ENCODE measurements at places on chromosomes 16 and 17.
A peak's percentile ranks its signal among the peaks of the same experiment; 100 is the strongest.

DNA sequence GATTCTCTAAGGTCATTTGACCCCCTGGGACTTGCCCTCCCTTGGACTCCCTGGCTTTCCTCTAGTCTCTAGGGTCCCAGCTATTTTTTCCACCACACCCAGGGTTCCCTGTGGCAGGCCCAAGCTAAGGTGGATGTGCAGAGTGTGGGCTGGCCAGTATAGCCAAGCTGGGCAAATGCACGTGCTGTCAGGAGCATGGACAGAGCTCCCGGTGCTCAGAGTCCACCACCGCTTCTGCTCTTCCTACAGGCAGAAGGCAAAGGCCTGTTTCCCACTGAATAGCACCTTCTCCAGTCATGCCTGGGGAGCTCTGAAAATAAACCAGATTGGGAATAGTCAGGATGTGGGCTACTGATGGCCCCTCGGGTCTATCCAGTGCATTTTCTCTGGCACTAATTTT lies 53.3 kb downstream of the GNAO1 start:
- no peak for DNase-seq

GRCh38 chr16:22297871-22298733 lies 893 bp downstream of the POLR3E start:
- DNase-seq = peak; percentile 93

DNA sequence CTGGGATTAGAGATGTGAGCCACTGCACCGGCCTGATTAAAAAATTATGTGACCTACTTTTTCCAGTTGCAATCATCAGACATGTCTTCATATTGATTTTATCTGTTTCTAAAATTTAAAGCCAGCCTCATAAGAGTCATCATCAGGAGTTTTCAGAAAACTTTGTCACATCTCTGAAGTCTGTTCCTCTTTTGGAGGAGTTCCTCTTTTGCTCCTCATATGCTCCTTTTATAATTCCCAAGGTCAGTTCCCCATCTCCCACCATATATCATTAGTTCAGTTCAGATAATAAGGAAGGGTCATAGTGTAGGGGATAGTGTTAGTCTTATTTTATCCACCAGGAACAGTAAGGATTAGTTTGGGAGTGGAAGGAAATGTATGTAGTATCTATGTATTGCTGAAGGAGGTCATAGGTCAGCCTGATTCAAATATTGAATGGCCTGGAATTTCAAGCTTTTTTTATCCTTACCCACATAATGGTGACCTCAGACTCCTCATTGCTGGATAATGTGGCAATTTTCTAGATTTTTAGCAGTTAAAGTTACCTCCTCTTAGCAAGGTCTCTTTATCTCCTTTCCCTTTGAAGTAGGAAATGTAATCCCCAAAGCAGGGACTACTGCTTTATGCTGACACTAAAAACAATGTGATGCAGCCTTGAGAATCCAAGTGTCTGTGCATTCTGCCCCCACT lies 13.8 kb upstream of the DUSP14 start:
- DNase-seq = no peak

DNA sequence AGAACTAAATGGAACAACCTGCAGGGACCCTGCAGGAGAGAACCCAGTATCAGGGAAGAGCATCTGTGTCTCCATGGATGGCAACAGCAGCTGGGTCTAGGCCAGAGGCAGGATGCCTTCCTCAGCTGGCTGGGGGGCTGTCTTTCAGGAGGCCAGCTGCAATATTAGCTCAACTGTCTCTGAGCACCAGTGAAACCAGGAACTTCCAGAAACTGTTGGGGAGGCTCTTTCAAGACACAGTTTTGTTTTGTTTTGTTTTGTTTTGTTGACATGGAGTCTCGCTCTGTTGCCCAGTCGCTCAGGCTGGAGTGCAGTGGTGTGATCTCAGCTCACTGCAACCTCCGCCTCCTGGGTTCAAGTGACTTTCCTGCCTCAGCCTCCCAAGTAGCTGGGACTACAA lies 7.6 kb downstream of the GPR142 start:
- no peak for DNase-seq

GRCh38 chr16:28058839-28059589 lies 4.5 kb downstream of the GSG1L start:
- DNase-seq = no peak

DNA sequence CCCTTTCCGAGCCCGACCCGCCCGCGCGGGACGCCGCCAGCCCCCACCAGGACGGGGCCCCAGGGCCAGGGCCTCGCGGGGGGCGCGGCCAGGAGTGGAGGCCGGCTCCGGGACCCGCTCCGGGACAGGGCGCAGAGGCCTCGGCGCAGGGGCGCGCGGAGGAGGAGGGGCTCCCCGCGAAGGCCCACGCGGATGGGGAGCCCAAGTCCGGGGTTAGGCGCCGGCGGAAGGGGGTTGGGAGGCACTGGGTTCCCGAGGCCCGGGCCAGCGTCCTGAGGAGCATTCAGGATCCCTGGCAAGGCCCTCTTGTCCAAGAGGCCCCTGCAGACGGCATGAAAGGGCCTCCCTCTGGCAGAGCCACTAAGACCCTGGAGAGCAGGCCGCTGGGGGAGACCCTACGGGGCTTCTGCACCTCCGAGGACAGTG lies 57.8 kb upstream of the CIBAR2 start:
- no peak for DNase-seq

GRCh38 chr16:19860166-19861041 lies 24.2 kb downstream of the GPRC5B start:
- DNase-seq = no peak

GRCh38 chr16:79137426-79137939 lies 463.1 kb downstream of the MAF start:
- no peak for DNase-seq

DNA sequence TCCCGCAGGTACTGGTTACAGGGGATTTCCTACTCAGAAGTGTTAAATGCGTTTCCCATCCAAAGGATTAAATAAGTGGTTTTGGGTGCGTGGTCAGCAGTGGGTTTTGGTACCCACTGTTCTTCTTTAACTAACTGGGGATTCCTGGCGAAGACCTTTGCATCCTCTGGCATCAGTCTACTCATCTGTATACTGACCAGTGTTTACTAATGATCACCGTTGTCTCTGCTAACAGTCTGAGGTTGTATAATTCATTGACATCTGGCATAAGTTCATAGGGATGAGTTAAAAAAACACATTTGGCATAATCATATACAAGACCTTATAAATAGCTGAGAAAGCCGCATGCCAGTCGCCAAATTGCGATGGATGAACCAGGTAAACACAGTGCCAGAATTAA lies 339.1 kb downstream of the PMP22 start:
- DNase-seq = no peak

DNA sequence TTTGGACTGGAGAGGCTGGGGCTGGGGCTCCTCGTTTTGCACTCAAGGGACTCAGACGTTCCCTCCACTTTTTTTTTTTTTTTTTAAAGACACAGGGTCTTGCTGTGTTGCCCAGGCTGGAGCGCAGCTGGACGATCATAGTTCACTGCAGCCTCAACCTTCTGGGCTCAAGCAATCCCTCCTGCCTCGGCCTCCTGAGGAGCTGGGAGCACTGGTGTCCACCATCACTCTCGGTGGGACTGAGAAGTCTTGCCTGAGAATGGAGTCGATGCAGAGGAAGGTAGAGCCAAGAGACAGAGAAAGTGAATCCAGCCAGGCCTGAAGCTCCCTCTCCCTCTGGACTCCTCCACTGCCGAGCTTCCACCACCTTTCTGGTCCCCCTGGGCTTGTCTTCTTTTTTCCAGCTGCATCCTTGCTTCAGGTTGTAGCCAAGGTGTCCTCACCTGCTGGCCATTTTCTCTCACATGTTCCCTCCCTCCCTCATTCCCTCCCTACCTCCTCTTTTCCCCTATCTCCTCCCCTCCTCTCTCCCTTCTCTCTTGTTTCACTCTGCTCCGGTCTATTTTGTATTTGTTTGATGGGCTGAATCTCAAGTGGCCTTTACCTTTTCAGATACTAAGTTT lies 233.8 kb downstream of the SNX29 start:
- no peak for DNase-seq

- no peak for DNase-seq
Measured at GRCh38 chr16:4940719-4941118, 3.8 kb upstream of the PPL start.

DNA sequence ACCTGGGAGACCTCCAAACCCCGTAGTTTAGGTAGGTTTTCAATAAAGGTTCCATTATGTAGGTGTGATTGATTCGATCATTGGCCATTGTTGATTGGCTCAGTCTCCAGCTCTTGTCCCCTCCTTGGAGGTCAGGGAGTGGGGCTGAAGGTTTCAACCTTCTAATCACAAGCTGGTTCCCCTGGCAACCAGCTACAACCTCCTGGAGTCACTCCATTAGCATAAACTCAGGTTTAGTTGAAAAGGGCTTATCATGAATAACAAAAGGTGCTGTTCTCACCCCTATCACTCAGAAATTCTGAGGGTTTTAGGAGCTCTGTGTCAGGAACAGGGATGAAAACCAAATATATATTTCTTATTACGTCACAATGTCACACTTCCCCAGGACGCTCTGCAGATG lies 28.5 kb downstream of the TMEM132E start:
- no peak for DNase-seq

GRCh38 chr16:82675300-82675699 lies 48.5 kb downstream of the CDH13 start:
- no peak for DNase-seq

- DNase-seq = peak; percentile 56
Measured at GRCh38 chr17:75843577-75844529, at the start of gene UNC13D. UNC13D (minus strand) TSS chr17:75844404; CDS start chr17:75844337, 67 bp downstream.

DNA sequence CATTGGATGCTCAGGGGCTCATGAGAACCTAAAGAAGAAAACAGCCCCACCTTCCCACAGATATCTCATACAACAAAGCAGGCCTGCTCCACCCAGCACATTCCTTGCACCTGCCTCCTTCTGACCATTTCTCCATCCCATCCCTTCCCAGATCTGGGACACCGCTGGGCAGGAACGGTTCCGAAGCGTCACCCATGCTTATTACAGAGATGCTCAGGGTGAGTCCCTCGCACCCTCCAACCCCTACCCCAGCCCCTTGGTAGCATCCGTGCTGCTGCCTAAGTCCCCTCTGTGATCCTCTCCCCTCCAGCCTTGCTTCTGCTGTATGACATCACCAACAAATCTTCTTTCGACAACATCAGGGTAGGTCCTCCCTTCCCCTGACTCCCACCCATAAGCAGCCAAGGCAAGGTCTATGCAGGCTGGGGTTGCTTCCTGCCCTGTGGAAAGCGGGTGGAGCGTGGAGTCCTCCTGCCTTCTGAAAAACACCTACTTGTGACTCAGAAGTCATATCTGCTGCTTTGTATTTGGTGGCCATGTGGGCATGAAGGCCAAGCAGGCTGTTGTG lies 5.4 kb upstream of the NHERF1 start:
- no peak for DNase-seq

GRCh38 chr16:12661656-12662172 lies 142.0 kb downstream of the CPPED1 start:
- DNase-seq = no peak

- DNase-seq = no peak
Measured at GRCh38 chr17:39400547-39401411, 647 bp downstream of the FBXL20 start.

GRCh38 chr16:4696172-4696904 lies 3.0 kb downstream of the NUDT16L1 start:
- DNase-seq = no peak

DNA sequence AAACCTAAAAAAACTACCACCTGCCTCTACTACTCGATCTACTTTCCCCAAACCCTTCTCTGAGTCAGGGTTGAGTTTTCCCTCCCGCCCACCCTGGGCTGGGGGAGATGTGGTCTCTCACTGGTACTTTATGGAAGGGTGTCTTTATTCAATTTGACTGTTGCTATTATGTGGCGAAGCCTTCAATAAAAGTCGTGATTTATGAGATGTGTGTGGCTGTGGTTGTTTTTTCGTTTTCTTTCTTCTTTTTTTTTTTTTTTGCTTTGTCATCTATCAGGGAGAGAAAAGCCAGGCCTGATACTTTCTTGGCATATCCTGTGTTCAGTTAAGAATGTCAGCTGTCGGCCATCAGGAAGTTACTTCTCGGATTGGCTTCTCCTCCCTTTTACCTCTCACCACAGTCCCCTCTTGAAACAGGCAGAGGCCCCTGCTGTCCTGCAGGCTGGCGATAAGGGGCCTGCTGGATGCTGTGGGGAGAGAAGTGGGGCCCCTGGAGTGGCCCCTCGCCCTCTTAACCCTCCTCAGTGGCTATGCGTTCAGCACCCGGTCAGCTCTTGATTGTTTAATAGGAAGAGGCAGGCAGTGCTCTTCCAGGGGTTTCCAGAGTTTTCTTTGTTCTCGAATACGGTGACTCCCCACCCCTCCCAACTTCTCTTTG lies 123.0 kb downstream of the MSI2 start:
- peak; percentile 91 for DNase-seq

GRCh38 chr16:627454-628239 lies 3.1 kb upstream of the WFIKKN1 start:
- no peak for DNase-seq

DNA sequence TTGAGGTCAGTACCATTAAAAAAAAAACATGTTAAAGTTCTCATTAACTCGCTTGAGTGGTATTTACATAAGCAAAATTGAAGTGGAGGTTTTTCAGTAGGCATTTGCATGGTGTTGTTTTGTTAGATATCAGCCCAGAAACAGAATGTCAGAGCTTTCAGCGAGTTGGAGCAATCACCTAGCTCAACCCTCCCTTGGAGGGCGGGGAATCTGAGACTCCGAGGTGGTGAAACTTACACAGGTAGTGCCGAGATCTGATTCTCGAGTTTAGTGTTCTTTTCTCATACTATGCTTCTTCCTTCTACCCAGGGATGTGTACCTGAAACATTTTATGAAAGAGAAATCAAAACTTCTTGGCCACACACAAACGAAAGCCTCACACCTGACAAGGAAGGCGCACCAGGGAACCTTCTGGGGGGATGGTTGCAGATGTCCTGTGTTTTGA lies 6.6 kb downstream of the SEC14L1 start:
- DNase-seq = no peak

DNA sequence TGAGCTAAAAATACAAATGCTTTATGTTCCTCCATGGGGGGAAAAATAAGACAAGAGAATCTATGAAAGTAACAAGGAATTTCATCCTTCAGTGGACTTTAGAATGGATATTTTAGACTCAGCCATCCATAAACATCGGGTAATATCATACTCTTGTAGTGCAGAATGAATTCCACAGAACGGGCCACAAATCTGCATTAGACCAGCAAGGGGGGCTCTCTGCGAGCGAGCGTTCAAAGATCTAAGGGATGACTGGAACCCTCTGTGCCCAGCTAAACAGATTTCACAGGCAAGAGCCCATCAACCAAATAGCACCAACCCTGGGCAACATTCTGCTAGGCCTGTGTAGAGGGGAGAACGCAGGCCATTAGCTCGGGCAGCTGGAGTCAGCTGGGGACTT lies 537.9 kb upstream of the CDH11 start:
- no peak for DNase-seq

GRCh38 chr17:16662936-16663335 lies 9.3 kb upstream of the ZNF624 start:
- DNase-seq = no peak

GRCh38 chr17:7043497-7044198 lies at the start of gene SLC16A11:
SLC16A11 (minus strand) TSS chr17:7044092; CDS start chr17:7043513, 579 bp downstream.
- peak; percentile 65 for DNase-seq

DNA sequence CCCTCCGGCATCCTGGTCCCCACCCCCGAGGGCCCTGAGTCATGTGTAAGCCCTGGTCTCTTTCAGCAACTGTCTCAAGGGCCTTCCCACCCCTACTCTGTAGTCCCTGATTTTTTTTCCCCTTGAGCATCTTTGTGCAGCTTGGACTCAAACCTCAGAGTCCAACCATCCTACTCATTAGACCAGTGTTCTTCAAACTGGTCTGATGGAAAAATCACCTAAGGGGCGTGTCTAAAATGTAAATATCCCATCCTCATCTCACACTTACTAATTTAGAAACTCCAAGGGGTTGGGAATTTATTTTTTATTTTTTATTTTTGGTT lies 624 bp downstream of the G6PC3 start:
- DNase-seq = no peak

Data from SK-N-DZ (cell line).